ENCODE measurements at places on chromosomes 3 and 15.

- DNase-seq, result no peak
Measured at GRCh38 chr15:36265422-36265821, 314.0 kb upstream of the CDIN1 start.

DNA sequence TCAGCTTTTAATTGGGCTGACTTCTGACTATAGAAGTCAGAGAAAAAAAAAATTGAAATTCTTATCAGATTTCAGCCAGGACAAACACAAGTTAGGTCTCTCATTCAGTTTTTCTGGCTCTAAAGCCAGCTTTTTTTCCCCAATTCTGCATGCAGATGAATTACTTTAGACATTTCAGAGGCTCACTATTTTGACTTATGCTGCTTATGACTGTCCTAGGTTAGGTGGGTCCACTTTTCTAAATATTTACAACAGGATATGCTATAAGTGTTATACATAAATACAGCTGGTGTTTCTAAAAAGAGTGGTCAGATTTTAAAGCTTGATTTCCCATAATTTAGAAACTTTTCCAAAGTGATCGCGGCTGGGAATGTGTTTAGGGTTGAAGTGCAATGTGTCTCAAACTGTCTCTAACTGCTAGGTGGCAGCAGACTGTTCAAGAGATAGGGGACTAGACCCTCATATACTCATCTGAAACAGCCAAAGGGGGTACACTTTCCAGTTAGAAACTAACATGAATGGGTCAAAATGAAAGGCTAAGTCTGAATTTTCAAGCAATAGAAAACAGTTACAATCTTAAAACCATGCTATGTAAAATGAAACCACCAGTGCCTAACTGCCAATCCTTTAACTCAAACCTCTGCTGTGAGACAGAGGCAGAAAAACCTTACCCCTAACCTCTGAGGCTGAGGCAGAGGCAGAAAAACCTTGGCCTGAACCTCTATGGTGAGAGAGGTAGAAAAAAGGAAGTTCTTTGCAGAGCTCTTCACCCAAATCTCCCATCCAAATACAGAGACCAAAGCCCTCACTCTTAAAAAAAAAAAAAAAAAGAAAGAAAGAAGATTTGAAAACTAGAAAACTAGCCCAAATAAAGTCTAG is 596.0 kb downstream of the NTRK3 start:
- no peak for DNase-seq

DNA sequence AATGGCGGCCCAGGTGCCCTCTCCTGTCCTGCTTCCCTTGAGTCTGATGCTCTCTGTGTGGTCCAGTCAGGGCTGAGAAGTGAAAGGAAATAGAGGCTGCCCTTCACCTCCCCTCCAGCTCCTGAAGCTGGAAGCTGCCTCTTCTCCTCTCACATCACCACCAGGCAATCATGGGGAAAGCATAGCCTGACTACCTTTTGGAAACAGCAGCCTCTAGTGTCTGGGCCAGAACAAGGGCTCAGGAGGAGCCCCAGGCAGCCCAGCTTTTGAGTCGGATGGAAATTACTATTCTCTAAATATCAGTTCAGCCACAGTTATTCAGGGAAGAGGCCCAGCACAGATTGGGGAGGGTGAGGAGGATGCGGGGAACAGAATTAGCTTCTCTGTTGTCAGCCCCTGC is 43.3 kb upstream of the CCDC174 start:
- no peak for DNase-seq

DNA sequence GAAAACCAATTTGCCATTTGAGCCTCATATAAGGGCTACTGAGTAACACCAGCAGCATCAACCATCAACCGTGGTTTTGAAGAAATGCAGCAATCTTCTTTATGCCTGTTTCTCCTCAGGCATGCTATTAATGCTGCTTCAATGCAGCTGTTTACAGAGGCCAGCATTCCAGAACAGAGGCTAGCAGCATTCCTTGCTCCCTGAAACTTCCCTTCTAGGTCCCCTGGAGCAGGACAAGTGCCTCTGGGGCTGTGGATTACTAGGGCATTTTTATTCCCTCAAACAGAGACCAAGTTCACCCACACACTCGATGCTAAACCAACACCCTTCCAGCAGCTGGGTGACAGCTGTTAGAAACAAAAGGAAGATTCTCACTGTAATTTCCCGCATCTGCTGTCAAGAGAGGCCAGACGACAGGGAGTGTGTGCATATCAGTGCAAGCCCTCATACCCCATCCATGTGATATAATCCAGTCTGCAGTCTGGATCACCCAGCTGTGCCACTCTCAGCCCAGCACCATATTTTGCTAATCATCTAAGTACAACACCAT is 57.5 kb downstream of the HOMER2 start:
- DNase-seq, result no peak

DNA sequence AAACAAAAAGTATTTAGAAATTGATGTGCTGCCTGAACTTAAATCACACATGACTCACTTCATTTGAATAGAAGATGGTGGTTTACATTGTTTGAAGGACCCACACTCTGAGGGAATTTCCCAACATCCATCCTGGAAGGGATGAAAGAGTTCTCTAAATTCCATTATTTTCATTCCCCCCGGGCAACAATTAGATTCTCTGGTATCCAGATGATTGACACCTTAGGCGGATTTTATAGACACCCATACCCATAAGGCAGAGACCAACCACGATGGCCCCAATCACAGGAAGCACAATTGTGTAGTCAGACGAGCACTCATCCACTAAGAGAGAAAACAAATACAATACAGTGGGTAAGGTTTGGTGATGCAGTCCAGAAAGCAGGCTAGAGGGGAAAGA is 24.6 kb upstream of the MCCC1 start:
- no peak for DNase-seq

DNA sequence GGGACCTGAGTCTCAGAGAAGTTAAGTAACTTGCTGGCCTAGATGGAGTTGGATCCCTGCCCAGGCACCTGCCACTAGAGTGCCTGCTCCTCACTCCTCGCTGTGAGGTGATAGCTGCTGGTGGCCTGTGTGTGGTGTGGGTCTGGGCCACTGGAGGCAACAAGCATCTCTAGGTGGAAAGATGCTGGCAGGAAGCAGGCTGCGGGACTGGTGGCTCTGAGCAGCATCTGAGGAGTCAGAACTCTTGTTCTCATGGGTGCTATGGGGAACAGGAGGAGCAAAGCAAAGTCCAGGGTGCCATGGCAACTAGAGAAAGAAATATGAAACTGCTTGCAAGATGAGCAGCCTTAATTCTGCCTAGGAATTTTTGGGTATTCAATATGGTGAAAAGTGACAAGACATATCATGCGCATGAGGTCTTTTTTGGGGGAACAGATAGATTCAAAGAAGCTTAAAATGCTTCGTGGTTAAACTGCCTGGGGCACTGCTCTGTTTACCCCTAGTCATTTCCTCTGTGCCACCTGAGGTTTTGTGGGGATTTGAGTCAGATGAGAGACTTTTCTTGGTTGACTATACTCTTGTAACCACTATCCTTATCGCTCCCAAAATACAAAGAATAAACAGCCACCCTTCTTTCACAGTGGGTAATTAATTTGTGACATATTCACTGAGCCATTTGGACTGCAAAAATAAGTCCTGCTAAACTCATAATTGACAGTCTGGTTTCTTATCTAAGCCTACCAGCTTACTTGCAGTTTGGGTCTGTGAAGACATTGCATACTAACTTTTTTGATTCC is 50.3 kb downstream of the MED12L start:
- no peak for DNase-seq

Measured in epithelial cell of prostate (primary cell).